ENCODE measurements at places on chromosomes 2 and 18. TPM values are rescaled to one million over a fixed set of nuclear protein-coding genes. Genes with fewer than 3 reads are reported as not detected.

Gene ZFP36L2
- polyA plus RNA-seq = 169 TPM

Gene OSR1
- 3.9 TPM for polyA plus RNA-seq

Gene CENPA
- polyA plus RNA-seq = 1.4 TPM

Gene LCT
- polyA plus RNA-seq = not detected

Gene COLEC11
- 187 TPM for polyA plus RNA-seq

Gene SGPP2
- 0.22 TPM for polyA plus RNA-seq
